CD4-positive, alpha-beta T cell treated with Interleukin-17A for 1 hour (primary cell): ENCODE measurements at places on chromosomes 16 and 17.

GRCh38 chr17:248337-249235 is 67.1 kb upstream of the DOC2B start:
- DNase-seq, result no peak

DNA sequence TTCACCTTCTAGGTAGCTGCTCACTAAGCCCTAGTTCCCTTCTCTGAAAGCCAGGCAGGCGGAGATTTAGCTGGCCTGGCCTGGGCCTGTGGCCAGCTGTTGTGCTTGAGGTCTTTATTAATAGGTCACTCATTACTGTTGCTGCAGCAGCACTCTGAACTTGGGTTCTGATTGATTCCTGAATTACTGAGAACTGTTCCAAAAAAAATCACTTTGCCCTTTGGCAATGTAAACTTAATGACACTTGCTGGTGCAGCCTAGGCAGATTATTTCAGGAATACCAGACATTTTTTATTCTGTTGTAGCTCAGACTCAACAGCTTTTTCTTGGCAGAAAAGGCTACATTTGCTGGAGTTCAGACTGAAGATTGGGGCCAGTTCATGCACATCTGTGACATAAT is 2.7 kb downstream of the TOM1L1 start:
- no peak for DNase-seq

- no peak for DNase-seq
Observed at GRCh38 chr17:6938637-6939036, 57.2 kb upstream of the ALOX12 start.

DNA sequence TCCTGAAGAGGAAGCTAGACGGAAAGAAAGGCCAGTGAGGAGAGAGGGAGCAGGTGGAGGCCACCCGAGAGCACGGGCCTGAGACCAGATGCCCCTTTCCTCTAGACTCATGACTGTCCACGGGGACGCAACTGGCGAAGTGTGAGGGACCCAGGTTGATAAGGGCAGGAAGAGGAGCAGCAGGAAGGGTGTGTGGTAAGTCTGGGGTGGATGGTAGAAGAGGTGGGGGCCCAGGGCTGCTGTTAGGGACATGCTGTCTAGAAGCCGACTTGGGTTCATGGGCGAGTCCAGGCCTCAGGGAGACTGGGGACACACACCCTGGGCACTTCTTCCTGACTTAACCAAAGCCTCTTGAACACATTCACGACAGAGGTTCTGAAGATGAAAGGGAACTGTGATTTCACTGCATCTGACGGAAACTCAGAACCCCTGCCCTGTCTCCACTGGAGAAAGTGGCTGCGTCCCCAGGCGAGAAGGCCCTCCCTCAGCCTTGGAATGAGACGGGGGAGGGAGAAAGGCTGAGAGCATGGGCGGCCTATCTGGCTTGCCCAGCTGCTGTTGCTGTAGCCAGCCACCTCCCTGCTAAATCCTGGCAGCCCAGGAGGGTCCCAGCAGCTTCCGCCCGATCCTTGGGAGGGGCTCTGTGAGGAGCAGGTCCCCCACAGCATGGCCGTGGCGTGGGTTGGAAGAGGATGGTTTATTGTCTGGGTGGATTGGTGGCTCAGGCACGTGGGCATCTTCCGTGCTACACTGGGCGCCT is 6.0 kb downstream of the HIC1 start:
- DNase-seq, result no peak

DNA sequence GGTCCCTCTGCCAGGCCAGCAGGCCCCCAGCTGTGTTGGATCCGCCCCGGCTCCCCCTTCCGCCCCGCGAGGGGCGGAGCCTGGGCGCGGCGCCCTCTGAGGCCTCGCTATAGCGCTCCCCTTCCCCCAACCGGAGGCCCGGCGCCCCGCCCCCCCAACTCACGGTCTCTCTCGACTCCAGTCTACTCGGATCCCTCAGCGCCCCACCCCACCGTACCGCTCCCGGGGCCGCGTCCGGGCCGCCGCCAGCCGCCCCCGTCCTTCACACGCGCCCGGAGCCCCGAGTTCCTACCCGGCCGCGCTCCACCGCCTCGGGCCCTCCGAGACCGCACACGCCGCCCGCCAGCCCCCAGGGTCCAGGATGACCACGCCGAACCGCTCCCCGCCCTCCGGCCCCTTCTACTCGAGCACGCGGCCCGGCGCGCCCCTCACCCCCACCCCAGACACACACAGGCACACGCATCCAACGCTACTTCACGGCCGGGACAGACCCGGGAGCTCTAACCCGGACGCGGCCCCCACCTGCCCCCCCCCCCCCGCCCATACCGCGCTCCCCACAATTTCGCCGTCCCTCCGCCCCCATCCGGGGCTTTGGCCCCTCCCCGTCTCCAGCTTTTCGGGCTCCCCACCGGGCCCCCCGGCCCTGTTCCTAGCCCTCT is 1.4 kb downstream of the PHF23 start:
- DNase-seq, result peak; percentile 89

DNA sequence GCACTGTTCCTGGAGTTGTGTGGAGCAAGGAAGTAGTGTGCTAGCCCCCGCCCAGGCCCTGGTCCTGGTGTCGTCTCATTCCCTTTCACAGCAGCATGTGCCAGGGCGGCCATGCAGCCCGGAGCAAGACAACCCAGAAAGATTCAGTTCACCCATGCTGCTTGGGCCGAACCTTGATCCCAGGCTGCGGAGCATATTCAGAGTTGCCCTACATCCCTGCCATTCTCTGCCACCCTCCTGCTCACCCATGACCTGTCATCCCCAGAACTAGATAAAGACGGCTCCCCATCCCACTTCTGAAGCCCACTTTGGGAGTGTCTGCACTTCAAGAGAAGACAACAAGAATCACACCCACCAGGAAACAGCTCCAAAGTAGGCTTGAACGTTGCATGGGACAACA is 2452.5 kb downstream of the TP53TG3F start:
- DNase-seq, result no peak

GRCh38 chr17:45016823-45017222 is 34.6 kb downstream of the DCAKD start:
- no peak for DNase-seq

DNA sequence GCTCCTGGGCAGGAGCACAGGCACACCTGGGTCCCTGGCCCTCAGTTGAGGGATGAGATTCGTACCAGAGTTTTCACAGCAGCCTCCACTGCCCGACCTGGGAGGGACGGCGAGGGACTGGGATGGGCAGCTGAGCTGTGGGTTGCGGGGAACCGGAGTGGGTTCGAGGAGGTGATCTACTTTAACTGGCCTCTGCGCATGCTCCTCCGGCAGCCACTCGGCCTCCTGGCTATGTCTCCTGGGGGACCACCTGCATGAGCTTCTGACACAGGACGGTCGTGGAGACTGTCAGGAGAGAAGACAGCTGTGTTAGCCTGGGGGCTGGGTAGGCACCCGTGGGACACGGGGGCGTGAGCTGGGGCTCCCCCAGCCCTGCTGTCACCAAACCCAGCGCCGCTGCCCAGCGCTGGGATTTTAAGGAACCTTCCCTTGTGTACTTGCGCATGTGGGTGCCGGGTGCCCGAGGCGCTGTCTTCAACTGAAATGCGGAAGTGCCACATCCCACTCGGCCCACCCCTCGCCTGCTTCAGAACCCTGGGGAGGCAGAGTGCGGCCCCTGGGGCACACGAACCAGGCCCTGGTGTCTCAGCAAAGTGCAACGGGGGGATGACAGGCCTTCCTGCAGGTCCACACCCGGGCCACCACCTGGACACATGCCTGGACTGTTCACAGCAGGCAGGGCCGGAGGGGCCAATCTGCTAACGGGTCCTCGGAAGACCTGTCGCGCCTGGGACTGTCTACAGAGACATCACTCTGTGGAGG is 36.4 kb downstream of the SLC7A5 start:
- no peak for DNase-seq
